Brain microvascular endothelial cell (primary cell): ENCODE measurements at places on chromosomes 13 and 19.

GRCh38 chr13:74675972-74676371, 541.8 kb upstream of the KLF12 start:
- DNase-seq = no peak

- no peak for DNase-seq
These were observed 665 bp downstream of the ZNF347 start for GRCh38 chr19:53158119-53158656.

GRCh38 chr13:111336666-111337065, 16.2 kb downstream of the TEX29 start:
- DNase-seq = no peak

- no peak for DNase-seq
These were observed 111.2 kb upstream of the MBNL2 start for GRCh38 chr13:97110936-97111335.

GRCh38 chr13:101552286-101552685, 99.8 kb downstream of the ITGBL1 start:
- DNase-seq = no peak

DNA sequence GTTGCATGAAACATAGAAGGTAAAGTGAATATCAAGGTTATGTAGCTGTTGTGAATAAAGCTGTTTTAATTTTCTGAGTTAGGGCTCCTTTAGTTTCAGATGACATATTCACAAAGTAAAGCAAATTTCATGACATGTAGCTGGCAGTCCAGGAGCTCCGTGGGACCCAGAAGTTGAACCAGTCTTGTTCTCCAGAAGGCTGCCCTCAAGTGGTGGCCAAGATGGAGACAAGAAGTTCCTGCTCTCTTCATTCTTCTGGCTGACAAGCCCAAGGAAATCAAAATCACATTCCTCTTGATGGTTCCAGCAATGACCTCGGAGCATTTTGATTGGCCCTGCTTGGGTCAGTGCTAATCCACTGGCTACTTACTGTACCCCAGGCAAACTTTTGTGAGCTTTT, 128.7 kb downstream of the LIG4 start:
- DNase-seq = peak; percentile 0

DNA sequence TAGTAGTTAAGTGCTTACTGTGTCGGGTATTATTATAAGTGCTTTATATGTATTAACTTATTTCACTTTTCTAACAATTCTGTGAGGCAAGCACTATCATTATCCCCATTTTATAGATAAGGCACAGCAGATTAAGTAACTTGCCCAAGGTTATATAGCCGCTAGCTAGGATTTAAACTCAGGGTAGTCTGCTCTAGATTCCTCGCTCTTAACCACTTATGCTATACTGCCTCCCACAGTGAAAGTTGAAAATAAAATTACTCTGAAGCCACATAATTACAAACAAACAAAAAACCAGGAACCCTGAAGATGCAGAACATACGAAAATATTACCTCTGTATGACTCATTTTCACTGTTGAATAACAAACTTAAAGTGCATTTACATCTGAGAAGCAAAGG, 3.9 kb downstream of the TEX30 start:
- no peak for DNase-seq

GRCh38 chr19:18469069-18469846, 31.3 kb upstream of the ISYNA1 start:
- peak; percentile 24 for DNase-seq

- DNase-seq = no peak
These were observed 8.8 kb downstream of the PPP1R13L start for GRCh38 chr19:45395821-45396617.

DNA sequence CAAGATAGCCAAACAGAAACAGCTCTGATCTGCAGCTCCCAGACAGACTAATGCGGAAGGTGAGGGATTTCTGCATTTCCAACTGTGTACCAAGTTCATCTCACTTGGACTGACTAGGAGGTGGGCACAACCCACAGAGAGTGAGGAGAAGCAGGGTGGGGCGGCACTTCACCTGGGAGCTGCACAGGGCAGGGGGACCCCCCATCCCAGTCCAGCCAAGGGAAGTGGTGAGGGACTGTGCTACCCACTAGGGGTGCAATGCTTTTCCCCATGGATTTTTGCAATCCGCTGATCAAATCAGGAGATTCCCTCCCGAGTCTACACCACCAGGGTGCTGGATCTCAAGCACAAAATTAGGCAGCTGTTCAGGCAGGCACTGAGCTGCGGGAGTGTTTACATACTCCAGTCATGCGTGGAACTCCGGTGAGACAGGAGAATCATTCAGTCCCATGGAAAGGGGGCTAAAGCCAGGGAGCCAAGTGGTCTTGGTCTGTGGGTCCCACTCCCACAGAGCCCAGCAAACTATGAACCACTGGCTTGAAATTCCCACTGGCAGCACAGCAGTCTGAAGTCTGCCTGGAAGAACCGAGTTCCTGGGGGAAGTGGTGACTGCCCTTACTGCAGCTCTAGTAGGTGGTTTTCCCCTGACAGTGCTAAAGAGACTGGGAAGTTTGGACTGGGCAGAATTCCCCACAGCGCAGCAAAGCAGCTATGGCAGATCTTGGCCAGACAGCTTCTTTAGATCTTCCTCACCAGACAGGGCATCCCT, 85.1 kb upstream of the UFM1 start:
- DNase-seq = no peak

DNA sequence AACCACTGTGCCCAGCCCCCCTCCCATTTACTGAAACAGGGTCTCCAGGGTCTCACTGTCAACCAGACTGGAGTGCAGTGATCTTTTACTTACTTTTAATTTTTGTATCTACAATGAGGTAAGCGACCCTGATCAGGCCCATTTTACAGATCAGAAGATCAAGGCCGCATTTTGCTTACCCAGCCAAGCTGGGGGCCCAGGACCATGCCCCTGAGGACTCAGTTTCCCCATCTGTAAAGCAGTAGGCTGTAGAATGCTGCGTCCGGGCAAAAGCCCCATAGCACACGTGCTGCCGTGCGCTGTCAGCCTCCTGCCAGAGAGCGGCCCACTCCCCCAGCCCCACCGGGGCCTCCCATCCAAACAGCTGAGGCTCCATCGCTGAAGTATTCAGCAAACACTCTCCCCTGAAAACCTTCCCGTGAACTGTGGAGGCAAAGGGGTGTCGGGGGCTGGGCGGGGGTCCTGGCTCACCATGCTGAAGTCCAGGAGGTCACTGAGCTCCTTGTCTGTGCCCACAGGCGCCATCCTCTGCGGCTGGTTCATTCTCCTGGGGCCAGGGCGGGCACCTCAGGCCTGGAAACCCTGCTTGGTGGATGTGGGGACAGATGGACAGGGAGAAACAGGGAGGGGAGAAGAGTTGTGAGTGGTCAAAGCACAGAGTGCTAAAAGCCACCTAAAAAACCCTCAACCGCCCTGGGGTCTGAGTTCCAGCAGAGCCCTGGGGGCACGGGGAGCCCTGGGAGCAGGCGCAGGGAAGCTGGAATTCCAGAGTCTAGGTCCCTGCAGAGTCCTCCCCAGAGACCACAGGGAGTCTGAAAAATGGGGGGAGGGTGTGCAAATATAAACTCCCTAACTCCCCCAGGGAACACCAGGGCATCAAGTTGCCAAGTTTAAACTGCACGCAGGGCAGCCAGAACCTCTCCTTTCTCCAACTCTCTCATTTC, 2.4 kb downstream of the TCF3 start:
- DNase-seq = no peak

DNA sequence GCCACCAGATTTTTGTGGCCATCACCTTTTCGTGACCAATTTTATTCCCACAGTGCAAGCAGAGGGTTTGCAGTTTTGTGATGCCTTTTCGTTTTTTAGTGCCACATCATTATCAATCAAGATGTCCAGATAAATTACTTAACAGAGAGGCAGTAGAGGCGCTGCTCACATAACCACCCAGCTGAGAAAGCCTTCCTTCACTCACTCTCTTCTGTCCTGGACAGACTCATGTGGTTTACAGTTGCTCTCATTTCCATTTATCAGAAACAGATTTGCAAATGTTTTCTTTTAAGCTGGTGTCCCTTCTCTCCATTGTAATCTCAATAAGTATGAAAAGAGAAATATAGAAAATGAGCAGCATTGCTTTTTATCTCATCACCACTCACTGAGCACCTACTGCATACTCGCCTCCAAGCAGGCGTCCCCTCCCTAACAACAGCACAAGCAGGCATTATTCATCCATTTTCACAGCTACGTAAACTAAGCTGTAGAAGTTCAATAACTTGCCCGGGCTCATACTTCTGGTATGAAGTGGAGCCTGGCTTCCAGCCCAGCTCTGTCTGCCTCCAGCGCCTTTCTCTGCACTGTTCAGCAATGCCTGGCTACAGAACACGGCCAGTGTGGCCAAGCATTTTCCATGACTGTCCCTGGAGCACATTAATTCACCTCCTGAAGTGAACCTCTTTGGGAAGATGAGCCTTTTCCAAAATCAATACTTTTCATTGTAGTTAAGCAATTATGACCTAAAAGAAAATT, 34.6 kb upstream of the KATNAL1 start:
- DNase-seq = peak; percentile 90

- no peak for DNase-seq
These were observed 6.1 kb downstream of the FLT3LG start for GRCh38 chr19:49479975-49480628.

GRCh38 chr13:96667294-96668018, 326.8 kb downstream of the OXGR1 start:
- no peak for DNase-seq

- DNase-seq = no peak
These were observed 4.8 kb downstream of the SYNGR4 start for GRCh38 chr19:48368936-48369335.

DNA sequence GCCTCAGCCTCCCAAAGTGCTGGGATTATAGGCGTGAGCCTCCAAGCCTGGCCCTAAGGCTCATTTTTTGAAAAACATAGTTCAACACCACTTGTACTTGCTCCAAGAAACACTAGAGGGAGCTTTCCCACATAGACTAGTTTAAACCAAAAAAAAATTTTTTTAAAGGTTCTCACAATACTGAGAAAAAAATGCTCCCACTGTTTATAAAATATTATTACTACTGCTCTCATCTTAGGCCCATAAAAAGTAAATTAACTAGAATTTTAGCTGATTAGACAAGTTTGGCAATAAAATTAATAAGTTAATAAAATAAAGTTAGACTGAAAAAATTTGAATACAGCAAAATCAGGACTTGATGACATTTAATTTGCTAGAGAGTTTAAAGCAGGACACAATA, 109.5 kb downstream of the TBC1D4 start:
- peak; percentile 48 for DNase-seq

DNA sequence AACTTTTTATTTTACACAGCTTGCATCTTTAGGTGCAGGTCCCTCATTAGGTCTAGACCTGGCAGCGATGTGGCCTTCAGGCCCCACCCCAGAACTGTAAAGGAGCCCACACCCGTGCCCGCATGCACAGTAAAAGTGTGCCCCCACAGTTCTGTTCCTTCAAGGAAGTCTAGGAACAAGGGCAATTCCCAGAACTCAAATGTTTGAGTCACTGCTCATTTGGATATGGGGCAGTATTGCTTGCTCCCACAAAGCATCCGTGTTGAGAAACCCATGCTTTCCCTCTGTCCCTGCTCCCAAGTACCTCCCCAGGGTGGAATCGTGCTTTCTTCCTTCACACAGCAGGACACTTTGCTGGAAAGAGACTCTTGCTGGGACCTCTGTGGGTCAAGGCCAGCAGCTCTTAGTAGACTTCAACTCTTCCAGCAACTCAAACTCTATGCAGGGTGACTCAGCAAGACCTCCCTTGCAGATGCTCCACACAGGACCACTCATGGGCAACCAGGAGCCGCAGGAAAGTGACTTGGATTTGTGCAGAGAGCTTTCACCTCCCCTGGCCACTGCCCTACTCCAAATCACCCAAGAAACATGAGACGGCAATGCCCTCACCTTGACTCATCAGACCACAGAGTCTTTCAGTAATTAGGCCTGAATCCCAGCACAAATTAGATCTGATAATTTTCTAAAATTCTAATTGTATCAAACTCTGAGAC, 12.3 kb downstream of the SLC7A1 start:
- DNase-seq = peak; percentile 49

GRCh38 chr19:1608359-1609102, 3.3 kb upstream of the UQCR11 start:
- DNase-seq = no peak

DNA sequence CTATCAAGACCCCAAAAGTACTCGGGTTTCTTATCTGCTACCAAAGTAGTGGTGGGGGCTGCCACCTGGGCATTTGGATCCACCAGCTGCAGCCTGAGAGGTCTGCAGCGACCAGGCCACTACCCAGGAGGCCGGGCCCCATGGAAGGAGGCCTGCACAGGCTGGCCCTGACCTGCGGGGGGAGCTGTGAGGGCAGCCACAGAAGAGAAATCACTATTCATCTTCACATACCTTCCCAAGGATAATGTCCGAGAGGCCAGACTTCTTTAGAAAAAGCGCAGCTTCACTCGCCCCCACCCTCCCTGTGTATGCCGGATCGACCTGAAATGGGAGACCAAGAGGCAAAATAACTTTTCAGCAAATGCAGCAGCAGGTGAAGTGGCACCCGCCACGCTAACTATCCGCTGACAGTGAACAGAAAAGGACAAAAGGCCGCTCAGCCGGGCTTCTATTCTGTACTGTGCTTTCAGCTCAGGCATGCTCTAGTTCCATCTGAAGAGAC, 30.1 kb downstream of the EPS15L1 start:
- DNase-seq = no peak

GRCh38 chr13:34256236-34256635, 438.3 kb downstream of the RFC3 start:
- no peak for DNase-seq

- DNase-seq = no peak
These were observed 253.0 kb downstream of the PCDH9 start for GRCh38 chr13:66977161-66977560.

DNA sequence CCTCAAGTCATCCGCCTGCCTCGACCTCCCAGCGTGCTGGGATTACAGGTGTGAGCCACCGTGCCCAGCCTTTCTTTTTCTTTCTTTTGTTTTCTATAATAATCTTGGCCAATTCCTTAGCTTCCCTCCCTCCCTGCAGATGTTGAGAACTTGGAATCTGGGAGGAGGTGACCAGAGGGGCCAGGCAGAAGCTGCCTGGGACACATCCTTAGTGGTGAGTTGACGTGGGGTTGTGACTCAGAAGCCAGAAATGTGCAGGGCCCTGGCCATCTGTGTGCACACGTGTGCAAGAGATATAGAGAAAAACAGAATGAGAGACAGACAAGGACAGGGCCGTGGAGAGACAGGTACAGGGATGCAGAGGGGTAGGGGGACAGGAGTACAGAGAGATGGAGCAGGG, 154.3 kb downstream of the SIPA1L3 start:
- DNase-seq = peak; percentile 81

- peak; percentile 46 for DNase-seq
These were observed 9.2 kb downstream of the PGPEP1 start for GRCh38 chr19:18349524-18350128.

GRCh38 chr13:67318398-67318797, 88.3 kb upstream of the PCDH9 start:
- DNase-seq = no peak

GRCh38 chr19:35786299-35787160, 11.2 kb downstream of the ARHGAP33 start:
- DNase-seq = no peak
